ENCODE measurements at places on chromosomes 2 and 18. TPM values are rescaled to one million over a fixed set of nuclear protein-coding genes. Genes with fewer than 3 reads are reported as not detected.

MDH1 gene
- 184 TPM for total RNA-seq

BAZ2B gene
- total RNA-seq: 56.8 TPM

MGAT4A gene
- total RNA-seq: 1.6 TPM

ALLC gene
- not detected for total RNA-seq

ZNF892 gene
- 3.0 TPM for total RNA-seq

STON1 gene
- total RNA-seq: 14.9 TPM

NCKAP5 gene
- total RNA-seq: 1.2 TPM

CD8B2 gene
- total RNA-seq: not detected

FBXO48 gene
- total RNA-seq: 0.19 TPM

CAPN13 gene
- total RNA-seq: not detected

CDH2 gene
- total RNA-seq: 57.3 TPM

MERTK gene
- 4.9 TPM for total RNA-seq

AMER3 gene
- not detected for total RNA-seq

DSEL gene
- 52.3 TPM for total RNA-seq

GRHL1 gene
- total RNA-seq: 0.19 TPM

IL36A gene
- total RNA-seq: not detected

KCNS3 gene
- total RNA-seq: 0.66 TPM

MYCN gene
- not detected for total RNA-seq

NAT8 gene
- not detected for total RNA-seq

SLC5A7 gene
- total RNA-seq: not detected

IL1RL1 gene
- 1.1 TPM for total RNA-seq

SPTBN1 gene
- total RNA-seq: 796 TPM

FAM228A gene
- total RNA-seq: 0.79 TPM

SP140 gene
- 0.40 TPM for total RNA-seq

UGT1A6 gene
- total RNA-seq: not detected

RTP5 gene
- total RNA-seq: not detected
